Effector memory CD4-positive, alpha-beta T cell (primary cell): ENCODE measurements at places on chromosomes 5 and 9.

DNA sequence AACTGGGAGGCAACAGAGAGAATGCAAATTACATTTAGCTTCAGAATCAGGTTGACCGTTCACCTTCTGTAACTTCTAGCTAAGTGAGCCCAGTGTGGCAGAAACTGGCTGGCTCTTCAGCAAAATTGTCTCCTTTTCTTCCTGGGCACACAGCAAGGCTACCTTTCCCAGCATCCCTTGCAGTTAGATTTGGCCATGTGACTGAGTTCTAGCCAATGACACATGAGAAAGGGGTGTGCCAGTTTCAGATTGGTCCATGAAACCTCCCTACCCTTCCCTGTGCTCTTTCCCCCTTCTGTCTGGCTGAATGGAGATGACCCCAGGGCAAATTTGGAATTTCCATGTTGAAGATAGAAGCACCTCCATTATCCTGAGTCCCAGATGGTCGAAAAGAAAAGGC, 72.5 kb upstream of the SMIM23 start:
- no peak for DNase-seq

GRCh38 chr5:151569132-151570046, 21.7 kb downstream of the FAT2 start:
- no peak for DNase-seq

GRCh38 chr9:23824830-23825591, 1.0 kb downstream of the ELAVL2 start:
- DNase-seq, result no peak

GRCh38 chr5:77292026-77292757, 81.7 kb downstream of the PDE8B start:
- no peak for DNase-seq

GRCh38 chr5:95699337-95699736, 16.5 kb upstream of the SPATA9 start:
- no peak for DNase-seq

DNA sequence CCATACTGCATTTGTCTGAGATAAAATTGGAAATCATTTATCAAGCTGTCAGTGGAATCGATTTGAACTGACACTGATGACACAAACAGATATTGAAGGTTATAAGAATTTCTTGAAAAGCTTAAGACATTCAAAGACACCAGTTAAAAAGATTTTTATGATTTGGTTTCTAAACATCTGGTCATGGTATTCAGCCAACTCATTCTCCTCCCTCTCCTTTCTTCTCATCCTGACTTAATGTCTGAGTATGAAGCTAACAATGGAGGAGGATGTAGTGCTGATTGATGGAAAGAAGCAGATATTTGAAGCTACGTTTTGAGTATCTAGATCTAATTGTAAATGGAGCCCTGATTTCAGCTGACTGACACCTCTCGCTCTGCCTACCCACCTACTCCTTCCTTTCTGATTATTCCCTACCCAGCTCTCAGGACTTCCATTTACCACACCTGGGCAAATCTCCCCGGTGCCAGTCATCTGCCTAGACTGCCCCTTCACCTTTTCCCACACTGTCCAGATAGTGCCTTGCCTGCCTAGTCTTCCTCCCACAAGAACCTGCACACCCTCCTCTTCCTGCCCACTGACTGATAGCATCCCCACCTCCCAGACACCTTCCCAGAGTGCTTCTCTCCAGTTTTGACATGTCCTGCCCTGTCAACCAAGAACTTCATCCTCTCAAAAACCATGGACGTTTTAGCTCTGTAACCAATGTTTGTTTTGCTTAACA, 20.7 kb upstream of the LIFR start:
- no peak for DNase-seq

DNA sequence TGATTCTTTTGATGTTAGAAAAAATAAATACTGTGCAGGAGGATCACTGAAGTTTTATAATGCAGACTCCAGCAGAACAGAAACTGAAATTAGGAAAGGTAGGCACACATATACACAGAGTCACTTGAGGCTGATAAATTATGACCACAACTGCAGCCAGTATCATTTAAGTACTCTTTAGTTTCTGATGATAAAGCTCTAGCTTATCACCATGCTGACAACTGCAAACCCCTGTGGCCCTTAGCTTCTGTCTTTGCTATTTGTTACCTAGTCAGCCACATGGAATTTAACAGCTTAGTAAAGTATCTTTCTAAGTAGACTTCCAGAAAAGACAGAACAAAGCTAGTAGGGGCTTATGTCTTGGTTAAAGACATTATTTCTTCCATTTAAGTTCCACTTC, 734.8 kb upstream of the CDH6 start:
- no peak for DNase-seq

GRCh38 chr5:157266286-157267007, 524 bp downstream of the CYFIP2 start:
- peak; percentile 48 for DNase-seq

GRCh38 chr9:103169798-103170197, 174.7 kb downstream of the CYLC2 start:
- no peak for DNase-seq

DNA sequence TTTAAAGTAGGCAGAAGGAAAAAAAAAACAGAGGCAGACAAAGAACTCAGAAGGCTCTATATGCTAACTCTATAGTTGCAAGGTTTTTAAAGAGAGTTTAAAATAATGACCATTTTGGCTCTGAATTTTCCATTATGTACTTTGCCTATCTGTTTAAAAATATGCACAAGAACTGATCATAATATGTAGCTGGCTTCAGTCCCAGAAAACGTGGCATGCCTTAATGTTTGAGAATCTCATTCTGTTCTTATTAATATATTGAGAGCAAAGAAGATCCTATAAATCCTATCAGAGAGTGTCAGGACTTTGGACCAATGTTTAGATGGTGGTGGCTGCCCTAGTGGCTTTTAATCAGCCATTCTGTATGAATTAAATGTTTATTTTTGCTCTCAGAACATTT, 121.5 kb downstream of the JMY start:
- no peak for DNase-seq

DNA sequence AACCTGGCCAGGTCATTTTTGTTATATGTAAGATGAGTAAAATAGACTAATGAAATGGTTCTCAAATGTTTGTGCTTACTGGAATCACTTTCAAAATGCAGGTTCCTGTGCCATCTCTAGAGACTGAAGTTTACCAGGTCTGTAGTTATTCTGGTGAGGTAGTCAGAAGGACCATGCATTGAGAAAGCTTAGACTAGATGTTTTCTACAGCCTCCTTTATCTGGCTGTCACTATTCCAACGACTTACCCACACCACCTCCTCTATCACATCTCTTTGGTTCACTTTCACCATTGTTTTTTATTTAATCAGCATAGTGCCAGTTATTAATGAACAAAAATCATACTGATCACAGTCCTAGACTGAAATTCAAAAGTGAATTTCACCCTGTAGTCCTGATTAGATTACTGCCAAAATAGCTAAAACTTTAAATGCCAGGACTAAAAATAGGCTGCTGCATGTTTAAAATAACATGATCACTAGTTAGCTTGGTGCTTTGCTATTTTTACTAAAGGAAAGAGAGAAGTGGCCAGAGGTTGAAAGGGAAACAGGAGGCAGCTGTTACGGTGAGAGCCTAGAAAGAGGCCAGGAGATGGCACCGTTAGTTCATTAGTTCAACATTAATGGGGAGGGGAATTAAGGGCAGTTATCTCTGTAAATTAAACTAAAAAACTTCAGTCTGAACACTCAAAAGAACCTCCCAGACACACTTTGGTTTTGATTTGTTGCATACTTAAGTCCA, 13.9 kb upstream of the FNIP1 start:
- no peak for DNase-seq

DNA sequence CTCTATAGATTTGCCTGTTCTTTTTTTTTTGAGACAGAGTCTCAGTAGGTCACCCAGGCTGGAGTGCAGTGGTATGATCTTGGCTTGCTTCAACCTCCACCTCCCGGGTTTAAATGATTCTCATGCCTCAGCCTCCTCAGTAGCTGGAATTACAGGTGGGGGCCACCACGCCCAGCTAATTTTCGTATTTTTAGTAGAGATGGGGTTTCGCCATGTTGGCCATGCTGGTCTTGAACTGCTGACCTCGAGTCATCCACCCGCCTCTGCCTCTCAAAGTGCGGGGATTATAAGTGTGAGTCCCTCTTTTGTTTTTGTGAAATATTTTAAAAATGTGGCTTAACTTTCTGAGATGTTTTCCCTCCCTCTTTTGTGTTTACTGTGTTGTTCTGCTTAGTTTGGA, 29.2 kb downstream of the HSPA4 start:
- DNase-seq, result no peak

DNA sequence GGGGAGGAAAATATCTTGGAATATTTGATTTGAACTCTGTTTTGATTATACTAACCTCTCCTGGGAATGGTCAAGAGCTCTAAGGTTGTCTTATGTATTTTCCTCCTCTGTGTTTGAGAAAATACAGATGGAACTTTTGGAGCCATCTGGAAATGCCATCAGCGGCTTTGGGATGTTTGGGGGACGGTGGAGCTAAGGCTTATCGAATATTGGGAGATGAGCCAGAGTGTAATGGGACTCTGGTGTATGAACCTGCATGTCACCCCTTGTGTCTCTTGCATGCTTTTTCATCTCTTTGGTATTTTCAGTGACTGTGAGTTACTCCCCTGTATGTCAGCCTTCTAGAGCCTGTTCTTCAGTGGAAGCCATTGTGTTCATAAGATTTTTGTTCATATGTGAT, 180.0 kb upstream of the OTULINL start:
- DNase-seq, result no peak

GRCh38 chr5:89668821-89669220, 740.7 kb downstream of the CETN3 start:
- no peak for DNase-seq

DNA sequence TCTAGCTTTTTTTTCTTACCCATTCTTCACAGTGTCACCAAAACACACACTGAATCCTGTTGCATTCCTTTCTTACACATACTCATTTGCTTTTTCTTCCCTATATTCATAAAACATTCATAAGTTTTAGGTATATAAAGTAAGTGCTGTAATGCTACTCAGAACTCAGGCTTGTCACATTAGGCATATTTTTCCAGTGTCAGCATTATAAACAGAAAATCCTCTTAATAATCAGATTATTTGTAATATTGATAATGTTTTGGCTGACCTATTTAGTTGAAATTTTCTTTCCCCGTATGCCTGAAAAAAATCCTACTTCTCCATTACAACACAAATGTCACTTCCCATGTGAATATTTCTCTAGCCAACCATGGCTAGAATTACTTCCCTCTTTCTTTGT, 743.0 kb upstream of the NUDT12 start:
- no peak for DNase-seq

GRCh38 chr9:38644601-38645000, 24.2 kb upstream of the ANKRD18A start:
- no peak for DNase-seq

DNA sequence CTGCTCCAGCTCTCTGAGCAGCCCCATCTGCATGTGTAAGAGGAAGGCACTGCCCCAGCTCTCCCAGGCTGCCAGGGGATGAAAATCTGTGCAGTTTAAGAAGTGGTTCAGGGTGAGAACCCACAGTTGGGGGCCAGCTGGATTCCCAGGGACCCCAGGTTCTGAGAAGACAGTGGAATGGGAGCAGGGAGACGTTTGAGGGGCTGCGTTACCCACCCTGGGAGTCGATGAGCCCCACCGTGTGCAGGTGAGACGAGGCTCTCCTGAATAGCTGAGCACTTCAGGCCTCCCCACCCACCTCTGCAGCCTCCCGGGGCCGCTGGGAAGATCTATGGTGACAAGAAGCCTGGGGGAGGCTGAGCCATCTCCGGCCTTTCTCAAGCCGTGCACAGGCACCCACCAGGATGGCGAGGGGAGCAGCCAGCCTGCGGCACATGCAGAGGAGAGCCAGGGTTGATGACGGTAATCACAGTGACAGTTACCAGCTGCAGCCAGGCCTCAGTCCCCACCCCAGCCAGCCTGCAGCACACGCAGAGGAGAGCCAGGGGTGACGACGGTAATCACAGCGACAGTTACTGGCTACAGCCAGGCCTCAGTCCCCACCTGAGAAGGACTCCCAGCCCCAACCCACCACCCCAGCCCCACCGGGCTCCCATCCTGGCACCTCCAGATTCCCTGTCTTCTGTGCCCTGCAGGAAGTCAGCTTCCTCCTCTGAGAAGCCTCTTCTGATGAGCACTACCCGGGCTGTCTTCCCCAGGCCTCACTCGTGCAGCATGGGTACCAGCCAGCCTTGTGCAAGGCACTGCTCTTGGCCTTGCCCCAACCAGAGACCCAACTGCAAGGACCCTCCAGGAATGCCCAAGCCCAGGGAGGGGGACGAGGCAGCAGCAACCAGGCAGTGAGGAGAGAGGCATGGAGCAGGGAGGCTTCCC, 150.8 kb upstream of the PPP1R26 start:
- no peak for DNase-seq

DNA sequence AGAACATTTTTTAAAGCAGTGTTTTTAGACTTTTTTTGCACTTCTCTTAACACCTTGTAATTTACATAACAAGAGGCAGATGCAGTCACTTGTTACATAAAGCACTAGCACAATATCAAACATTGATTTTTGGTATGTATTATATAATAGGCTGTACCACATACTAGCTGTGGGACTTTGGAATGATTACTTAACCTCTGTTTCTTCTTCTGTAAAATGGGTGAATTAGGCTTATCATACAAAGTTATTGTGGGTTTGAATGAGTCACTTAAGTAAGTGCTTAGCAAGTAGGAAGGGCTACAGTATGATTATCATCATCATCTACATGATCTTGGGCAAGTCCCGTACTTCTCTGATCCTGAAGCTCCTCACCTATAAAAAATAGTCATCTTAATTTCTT, 2.1 kb downstream of the FAM81B start:
- DNase-seq, result no peak

DNA sequence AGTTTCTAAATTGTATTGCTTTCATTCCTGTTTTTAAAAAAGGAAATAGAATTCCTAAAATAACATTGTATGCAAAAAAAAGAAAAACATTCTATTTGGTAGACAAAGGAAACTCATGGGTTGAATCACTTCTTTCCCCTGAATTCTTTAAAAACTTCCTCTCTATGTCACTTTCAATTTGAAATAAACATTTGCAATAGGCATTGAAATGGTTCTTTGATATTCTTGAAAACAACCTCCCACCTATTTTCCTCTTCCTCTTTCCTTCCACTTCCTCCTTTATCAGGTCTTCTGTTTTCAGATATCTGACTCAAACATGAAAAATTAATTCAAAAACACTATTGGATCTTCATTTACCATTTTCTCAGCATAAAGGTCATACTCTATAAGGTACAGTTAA, 442.0 kb upstream of the MEF2C start:
- no peak for DNase-seq

DNA sequence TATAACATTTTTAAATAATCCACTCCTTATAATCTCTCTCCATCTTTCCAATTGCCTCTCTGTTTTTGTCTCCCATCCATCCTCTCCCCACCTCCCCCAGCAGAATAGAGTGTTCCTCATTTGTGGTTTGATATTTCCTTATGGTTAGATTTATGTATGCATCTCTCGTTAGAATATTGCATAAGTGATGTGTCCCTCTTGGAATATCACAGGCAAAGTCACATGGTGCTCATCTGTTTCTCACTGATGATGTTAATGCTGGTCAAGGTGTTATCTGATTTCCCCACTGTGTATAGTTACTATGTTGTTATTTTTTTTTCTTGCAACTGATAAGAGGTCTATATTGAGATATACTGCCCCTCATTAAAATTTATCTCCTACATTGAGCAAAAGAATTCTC, 3.1 kb upstream of the LRRC70 start:
- DNase-seq, result no peak
